ENCODE measurements at places on chromosomes 13 and 19.

- no peak for DNase-seq
These were observed 4.9 kb downstream of the IRS2 start for GRCh38 chr13:109781384-109782065.

GRCh38 chr13:113364311-113364889, 470 bp upstream of the GRTP1 start:
- DNase-seq, result no peak

- DNase-seq, result no peak
These were observed 9.8 kb upstream of the ZNF627 start for GRCh38 chr19:11587302-11587974.

DNA sequence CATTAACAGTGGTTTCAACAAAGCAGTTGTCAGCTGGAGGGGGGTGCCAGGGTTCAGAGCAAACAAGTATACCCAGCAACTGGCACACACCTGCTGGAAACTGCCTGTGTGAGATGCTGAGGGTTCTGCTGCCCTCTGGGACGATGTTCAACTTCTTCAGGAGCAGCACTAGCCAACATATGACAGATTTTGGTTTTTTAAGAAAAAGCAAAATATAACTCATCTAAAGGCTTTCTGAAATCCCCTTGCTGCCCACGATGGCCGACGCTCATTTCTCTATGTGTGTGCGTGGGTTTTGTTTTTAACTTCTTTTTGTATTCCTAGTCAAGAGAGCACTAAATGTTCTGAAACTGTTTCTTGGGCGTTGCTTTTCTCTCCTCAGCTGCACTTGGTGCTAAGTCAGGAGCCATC, 79.9 kb downstream of the MRPL57 start:
- no peak for DNase-seq

GRCh38 chr19:18000915-18001776, 6.8 kb upstream of the ARRDC2 start:
- DNase-seq, result no peak

DNA sequence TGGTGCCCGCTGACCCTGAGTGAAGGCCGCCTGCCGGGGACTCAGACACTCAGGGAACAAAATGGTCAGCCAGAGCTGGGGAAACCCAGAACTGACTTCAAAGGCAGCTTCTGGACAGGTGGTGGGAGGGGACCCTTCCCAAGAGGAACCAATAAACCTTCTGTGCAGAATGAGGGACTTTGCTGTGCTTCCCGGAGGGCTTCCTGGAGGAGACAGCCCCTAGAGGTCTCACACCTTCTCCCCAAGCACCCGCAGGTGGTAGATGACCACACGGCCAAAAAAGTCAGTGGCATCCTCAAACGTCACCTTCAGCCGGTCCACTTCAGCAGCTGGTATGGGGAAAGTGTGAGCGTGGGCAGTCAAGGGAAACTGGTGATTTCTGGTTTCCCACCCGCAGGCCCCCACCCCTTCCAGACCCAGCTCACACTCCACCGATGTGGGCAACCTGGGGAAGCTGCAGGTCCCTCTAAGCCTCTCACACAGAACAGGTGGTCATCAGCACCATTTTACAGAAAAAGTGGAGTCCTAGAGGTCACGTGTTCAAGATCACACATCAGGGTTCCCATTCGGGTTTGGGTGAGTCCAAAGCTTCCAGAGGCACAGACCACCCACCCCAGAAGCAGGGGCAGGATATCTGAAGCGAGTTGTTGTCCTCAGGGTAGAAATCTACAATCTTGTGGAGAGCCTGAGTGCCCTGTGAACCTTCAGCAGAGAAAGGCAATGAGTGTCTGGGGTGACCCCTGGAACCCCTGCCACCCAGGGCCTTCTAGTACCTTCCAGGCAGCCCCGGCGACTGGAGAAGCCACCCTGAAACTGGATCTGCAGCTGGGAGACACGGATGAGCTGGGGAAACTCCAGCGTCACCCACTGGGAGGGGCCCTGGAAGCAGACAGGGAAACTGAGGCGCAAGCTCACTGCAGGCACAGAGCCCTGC, 1.2 kb downstream of the NR2C2AP start:
- DNase-seq, result no peak

GRCh38 chr13:84630476-84630875, 748.2 kb upstream of the SLITRK1 start:
- DNase-seq, result no peak

GRCh38 chr19:56504581-56504980, 3.1 kb upstream of the ZNF471 start:
- no peak for DNase-seq

GRCh38 chr13:80814541-80814940, 473.6 kb upstream of the SPRY2 start:
- no peak for DNase-seq

- no peak for DNase-seq
These were observed 239.3 kb downstream of the KCTD12 start for GRCh38 chr13:76646946-76647345.

GRCh38 chr13:74620308-74620707, 486.1 kb upstream of the KLF12 start:
- no peak for DNase-seq

DNA sequence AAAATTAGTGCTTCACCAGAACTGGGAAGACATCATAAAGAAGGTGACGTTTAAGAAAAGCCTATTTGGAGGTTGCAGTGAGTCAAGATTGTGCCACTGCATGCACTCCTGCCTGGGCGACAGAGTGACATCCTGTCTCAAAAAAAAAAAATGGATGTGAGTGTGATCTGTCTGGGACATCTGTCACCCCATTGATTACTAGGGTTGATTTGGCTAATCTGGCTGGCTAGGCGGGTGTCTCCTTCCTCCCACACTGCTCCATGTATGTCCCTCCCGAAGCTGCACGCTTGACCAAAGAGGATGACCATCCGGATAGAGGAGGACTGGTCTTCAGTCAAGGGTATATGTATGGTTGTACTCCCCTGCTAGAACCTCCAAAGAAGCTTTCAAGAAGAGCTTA, 2.6 kb downstream of the GTF2F2 start:
- no peak for DNase-seq
